ENCODE measurements at places on chromosomes 13 and 19. TPM values are rescaled to one million over a fixed set of nuclear protein-coding genes. Genes with fewer than 3 reads are reported as not detected.

The EDDM13 gene
- total RNA-seq = not detected

The RABAC1 gene
- 36.0 TPM for total RNA-seq

The PCCA gene
- total RNA-seq = 8.5 TPM

DNA sequence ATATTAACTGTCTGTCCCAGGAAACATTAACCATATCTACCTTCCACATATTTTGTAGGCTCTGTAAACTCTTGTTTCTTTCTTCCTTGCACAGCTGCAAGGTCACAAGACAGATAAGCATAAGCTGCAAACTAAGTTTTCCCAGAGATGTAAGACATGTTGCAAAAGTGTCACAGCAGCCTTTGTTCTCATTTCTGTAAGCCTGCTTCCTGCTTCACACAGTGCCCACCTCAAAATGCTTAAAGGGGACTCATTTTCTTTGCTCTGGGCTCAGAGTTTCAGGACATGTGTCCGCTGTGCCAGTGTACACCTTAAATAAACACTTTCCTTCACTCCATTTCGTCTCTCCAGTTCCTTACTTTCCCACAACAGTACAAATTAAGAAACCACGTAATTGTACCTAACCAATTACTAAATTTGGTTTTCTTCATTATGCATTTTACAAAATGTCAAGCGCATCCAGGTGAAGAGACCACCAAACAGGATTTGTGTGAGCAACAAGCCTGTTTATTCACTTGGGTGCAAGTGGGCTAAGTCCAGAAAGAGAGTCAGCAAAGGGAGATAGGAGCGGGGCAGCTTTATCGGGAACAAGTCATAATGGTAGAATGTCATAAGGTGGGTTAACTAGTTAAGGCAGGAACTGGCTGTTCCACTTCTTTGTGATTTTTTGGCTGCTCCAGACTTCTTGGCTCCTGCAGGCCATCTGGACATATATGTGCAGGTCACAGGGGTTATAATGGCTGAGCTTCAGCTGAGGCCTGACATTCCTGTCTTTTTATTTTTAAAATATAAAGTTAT lies 12.7 kb upstream of the ZNF431 start:
- no peak for DNase-seq

The ZNF865 gene
- total RNA-seq = 1.3 TPM

- DNase-seq = no peak
Measured at GRCh38 chr13:44350775-44351504, 22.7 kb upstream of the SERP2 start.

DNA sequence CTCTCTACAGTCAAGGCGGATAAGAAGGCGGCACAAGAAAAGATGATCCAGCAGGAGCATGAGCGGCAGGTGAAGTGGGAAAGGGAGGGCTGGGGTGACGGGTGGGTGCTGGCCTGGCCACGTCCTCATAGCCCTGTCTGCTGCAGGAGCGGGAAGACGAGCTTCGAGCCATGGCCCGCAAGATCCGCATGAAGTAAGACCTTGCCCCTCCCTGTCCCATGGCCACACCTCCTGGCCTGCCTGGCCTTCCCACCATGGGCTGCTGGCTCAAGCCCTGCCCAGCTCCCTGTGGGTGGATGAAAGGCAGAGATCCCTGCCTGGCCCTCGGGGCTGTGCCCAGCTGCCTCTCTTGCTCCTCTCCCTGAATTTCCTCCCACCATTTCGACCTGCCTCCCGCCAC lies 7.2 kb downstream of the ZNF296 start:
- no peak for DNase-seq

Measured in NCI-H460 (cell line).